ENCODE measurements at places on chromosomes 16 and 17.
A peak's percentile ranks its signal among the peaks of the same experiment; 100 is the strongest.

GRCh38 chr16:3591436-3591803 is 14.2 kb upstream of the NLRC3 start:
- no peak for DNase-seq

DNA sequence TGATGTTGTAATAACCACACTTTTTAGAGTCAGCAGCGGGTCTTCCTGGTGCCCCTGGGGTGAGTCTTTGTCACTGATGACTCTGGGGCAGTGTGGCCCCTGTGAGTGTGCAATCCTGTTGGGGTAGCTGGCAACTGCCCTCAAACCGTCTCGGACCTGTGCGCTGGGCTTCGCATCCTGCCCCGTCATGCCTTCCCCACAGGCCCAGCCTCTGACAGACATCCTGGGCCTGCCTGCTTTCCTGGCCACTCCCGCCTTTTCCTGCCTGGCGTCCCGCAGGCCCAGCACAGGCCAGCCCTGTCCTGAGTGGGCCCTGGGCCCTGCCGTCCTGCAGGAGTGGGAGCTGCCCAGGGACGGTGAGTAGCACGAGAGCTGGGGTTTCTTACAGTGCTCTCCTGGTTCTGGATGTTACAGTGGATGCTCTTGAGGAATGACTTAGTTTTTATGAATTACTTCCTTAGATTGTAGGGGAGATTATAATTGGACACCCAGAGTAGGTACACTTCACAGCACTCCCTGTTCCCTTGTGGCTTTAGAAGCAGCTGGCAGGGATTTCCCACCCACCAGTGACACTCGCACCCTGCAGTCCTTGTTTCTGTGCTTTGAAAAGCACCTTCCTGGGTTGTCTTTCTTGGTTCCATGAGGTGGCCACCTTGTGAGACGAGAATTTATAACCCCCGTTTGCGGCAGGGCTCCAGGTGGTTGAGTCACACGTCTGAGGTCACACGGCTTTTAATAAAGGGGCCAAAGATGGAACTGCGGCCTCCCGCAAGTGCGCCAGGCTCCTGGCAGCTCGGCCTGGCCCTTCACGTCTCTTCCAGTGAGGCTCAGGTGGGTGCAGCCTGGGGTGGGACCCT is 50.0 kb upstream of the CAPN15 start:
- DNase-seq = no peak

DNA sequence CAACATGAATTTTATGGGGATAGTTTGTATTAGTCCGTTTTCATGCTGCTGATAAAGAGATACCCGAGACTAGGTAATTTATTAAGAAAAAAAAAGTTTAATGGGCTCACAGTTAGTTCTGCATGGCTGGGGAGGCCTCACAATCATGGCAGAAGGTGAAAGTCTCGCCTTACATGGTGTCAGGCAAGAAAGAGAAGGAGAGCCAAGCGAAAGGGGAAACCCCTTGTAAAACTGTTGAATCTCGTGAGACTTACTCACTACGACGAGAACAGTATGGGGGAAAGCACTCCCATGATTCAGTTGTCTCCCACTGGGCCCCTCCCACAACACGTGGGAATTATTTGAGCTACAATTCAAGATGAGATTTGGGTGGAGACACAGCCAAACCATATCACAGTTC is 181.5 kb downstream of the PRKCA start:
- no peak for DNase-seq

- no peak for DNase-seq
Observed at GRCh38 chr17:2405247-2405926, 4.5 kb upstream of the MNT start.

DNA sequence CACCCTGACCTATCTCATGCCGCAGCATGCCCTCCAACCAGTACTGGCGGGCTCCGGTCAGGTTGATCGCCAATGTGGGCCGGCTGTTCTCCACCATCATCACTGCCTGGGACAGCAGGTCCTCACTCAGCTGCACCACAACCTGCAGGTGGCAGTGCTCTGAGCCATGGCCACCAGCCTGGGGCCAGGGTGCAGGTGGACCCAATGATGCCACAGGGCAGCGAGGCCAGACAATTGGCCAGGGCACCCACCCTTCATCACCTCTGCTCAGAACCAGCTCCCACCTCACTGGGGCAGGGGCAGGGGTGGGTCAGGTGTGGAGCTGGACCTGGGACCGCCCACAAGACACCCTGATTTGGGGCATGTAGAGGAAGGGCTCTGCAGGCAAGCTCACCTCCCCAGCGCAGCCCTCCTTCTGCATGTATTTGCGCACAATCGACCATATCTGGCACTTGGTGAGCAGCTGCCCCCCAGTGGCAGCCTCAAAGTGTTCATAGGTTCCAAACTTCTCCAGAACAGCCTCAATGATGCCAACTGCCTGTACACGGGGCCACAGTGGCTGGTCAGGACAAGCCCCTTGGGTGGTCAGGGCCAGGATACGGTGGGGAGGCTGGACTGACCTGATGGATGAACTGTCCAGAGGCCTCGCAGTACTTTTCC is 4.2 kb downstream of the MATCAP1 start:
- DNase-seq = no peak

GRCh38 chr16:68283346-68283745 is 19.0 kb downstream of the SLC7A6 start:
- no peak for DNase-seq

DNA sequence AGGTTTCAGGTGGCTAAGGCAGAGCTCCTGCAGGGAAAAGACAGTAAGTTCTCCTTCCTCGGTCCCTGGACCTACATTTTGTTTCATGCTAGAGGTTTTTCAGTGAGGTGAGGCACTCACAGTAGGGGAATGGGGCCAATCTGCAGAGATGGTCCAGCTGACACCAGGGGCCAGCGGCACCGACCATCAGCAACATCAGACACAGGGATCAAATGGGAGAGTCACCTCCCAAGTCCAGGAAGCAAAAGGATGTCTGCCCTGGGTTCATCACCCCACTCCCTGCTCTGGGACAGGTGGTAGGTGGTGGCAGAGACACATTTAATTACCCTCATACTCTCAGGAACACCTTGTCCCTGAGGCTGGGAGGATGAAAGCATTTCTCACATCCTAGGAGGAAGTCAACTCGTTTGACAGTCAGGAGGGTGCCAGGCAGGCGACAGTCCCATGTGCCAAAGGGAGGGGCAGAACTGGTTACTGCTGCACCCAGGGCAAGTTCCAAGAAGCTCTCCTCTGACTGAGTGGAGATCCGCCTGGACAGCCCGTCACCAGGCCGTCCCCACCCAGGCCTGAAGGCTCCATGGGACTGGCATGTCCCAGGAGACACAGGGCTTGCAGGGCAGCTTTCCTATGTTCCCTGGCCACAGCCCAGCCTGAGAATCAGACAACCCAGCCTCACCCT is 19.2 kb downstream of the ATP6V0D1 start:
- no peak for DNase-seq

DNA sequence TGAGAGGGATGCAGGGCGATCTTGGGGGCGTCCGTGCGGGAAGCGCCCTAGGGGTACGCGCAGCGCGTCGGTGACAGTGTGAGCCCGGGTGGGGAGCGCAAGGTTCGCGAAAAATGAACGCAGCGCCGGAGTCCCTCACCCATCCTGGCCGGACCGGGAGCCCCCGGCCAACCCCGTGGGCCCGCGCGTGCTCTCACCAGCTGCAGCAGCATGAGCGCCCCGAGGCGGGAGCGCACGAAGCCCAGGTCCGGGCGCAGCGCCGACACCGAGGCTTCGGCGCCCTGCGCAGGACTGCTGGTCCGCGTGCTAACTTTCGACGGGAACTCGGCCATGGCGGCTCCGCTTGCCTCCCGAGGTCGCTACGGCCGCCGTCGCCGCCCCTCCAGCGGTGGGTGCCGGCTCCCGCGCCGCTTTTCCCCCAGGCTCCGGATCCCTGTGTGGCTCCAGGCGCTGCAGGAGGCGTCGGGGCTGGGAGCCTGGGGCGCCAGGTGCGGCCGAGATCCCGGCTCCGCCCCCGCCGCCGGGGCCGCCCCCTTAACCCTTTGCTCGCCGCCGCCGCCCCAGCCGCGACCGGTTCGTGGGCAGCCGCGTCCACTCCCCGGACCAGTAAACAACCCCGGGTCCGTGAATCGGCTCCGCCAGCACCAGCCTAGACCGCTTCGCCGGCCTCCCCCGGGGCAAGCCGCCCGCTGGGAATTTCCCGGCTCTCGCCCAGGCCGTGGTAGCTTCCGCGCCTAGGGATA is at the start of gene PLLP:
PLLP (minus strand) TSS at position 464 of the 743 bp plus-strand sequence; CDS start at position 332, 132 bp downstream.
- peak; percentile 53 for DNase-seq

DNA sequence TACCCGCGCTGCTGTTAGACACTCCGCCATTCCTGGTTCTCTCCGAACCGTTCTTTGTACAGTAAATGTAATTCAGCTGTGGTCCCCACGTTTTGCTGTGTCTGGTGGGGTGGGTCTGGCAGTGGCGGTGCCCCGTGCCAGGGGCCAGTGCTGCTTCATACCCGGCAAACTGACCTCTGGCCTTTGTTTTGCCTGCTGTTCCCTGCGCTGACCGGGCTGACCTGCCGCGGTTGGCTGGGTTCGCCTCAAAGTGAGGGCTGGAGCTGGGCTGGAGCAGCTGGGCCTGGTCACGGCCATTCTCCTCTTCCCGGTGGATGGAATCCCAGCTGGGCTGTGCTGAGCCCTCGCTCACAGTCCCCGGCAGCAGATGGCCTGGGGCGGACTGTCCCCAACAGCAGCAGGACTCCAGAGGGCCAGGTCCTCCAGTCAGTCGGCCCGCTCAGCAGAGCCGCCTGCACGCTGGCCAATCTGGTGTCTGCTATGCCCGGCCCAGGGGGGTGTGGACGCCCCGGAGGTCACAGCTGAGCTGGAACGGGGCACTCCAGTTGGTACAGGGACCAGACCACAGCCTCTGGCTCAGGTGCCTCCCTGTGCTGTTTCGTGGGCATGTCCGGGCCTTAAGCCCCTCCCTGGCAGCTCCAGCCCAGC is 1.5 kb upstream of the WFIKKN1 start:
- DNase-seq = no peak
